ENCODE measurements at places on chromosomes 4 and X. TPM values are rescaled to one million over a fixed set of nuclear protein-coding genes. Genes with fewer than 3 reads are reported as not detected.

SH3TC1 gene
- 15.9 TPM for total RNA-seq

GUCY1A1 gene
- total RNA-seq = 50.3 TPM

IL9R gene
- total RNA-seq = not detected

NLRP2B gene
- not detected for total RNA-seq

TEX13B gene
- total RNA-seq = not detected

ZNF81 gene
- 5.4 TPM for total RNA-seq

VCX3A gene
- total RNA-seq = not detected

DIPK2B gene
- total RNA-seq = 12.5 TPM

ADGRG4 gene
- 0.17 TPM for total RNA-seq

VAMP7 gene
- 29.5 TPM for total RNA-seq

PCDH7 gene
- 306 TPM for total RNA-seq

CFI gene
- total RNA-seq = 9.9 TPM

SLC49A3 gene
- 5.5 TPM for total RNA-seq

SUPT20HL1 gene
- not detected for total RNA-seq

MND1 gene
- not detected for total RNA-seq

TIGD4 gene
- total RNA-seq = 0.32 TPM

ASB9 gene
- total RNA-seq = 2.1 TPM

RPL36A gene
- 431 TPM for total RNA-seq

STOX2 gene
- total RNA-seq = 11.7 TPM

ARR3 gene
- not detected for total RNA-seq

RENBP gene
- total RNA-seq = 8.0 TPM

ATP6AP2 gene
- 105 TPM for total RNA-seq

PITX2 gene
- 17.4 TPM for total RNA-seq

ITM2A gene
- 19.1 TPM for total RNA-seq

TMEM47 gene
- 124 TPM for total RNA-seq

GLUD2 gene
- total RNA-seq = 1.7 TPM

G6PD gene
- total RNA-seq = 26.8 TPM

MAGEA2B gene
- total RNA-seq = not detected

ETDB gene
- not detected for total RNA-seq

F11 gene
- not detected for total RNA-seq

LANCL3 gene
- 1.5 TPM for total RNA-seq

EVC gene
- 42.3 TPM for total RNA-seq

RXFP1 gene
- not detected for total RNA-seq

VCX2 gene
- total RNA-seq = not detected

Measured in esophagus muscularis mucosa (tissue), 4 donors.